ENCODE measurements at places on chromosomes 3 and 15. TPM values are rescaled to one million over a fixed set of nuclear protein-coding genes. Genes with fewer than 3 reads are reported as not detected.

GOLGA6L10 gene
- 2.5 TPM for total RNA-seq

DNA sequence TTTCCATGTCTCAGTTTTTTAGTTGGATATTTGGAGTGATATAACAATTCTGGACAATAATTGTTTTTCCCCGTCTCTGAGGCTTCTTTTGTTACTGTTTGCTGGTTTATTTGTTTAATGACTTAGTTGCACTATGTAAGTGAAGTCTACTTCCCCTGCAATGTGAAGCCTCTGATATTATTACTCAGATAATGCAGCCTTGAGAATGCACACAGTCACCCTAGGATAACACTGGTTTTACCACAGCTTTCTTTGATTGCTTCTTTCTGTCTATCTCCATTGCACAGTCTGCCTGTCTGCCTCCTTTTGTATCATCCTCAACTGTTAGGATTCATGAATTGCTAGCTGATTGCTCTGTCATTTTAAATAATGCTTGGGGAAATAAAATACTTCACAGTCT is 208.7 kb upstream of the ROBO1 start:
- no peak for DNase-seq

GDPGP1 gene
- 6.4 TPM for total RNA-seq

- DNase-seq: peak; percentile 86
Measured at GRCh38 chr3:15647611-15648167, 46.1 kb downstream of the BTD start.

DNA sequence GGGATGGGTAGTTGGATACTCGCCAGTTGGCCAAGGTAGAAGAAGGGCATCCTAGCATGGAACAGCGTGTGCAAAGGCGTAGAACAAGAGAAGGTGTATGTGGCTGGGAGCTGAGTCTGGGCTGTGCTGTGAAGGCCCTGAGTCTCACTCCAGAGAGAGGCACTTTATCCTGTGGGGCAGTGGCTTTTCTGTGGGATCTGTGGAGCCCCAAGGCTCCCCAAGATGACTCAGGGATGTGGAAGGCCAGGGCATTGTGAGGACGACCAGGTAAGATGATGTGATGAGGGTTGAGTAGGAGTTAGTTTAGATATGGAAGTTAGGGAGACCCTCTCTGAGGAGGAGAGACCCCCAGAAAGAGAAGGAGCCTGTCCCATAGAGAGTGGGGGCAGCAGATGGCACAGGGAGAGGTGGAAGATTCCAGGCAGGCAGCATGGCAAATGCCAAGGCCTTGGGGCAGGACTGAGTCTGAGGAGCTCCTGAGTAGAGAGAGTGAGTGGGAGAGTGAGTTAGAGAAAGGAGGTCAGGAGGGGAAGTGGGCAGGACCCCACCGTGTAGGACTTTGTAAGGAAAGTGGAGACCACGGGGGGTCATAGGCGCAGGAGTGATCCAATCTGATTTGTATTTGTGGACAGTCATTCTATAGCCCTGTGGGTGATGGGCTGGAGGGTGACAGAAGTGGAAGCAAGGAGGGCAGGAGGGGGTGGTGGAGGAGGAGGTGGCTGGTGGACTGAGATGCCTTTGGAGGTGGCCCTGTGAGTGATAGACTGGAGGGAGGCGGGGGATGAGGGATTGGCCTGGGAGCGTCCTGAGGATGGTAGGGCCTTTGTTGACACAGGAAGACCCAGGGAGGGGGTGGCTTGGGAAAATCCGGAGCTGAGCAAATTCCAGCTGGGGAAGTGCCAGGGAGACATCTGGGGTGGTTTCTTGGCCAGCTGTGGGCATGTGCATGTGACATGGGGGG is 50.3 kb downstream of the FBLN2 start:
- no peak for DNase-seq

GRCh38 chr3:155281912-155282311 is 11.6 kb downstream of the STRIT1 start:
- no peak for DNase-seq

- no peak for DNase-seq
Measured at GRCh38 chr3:162366166-162366766, 869.7 kb downstream of the OTOL1 start.

GRCh38 chr3:14120111-14120920 is 4.4 kb downstream of the CHCHD4 start:
- DNase-seq: no peak

GOLGA8J gene
- total RNA-seq: 0.38 TPM

DNA sequence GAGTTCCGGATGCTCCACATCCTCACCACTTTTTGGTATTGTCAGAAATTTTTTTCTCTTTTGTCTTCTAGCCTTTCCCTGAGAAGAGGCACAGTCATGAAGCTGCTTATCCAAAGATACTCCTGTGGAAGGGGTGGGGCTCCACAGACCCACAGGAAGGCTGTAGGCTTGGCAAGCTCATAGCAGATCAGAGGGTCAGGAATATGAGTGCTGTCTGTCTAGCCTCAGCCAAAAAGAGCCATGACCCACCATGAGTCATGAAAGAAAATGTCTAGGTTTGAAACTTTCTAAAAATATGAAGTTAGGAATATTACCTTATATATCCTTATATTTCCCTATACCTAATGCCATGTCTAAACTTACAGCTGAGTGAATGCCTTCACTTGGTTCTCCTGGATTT is 118.2 kb upstream of the THBS1 start:
- no peak for DNase-seq

DNA sequence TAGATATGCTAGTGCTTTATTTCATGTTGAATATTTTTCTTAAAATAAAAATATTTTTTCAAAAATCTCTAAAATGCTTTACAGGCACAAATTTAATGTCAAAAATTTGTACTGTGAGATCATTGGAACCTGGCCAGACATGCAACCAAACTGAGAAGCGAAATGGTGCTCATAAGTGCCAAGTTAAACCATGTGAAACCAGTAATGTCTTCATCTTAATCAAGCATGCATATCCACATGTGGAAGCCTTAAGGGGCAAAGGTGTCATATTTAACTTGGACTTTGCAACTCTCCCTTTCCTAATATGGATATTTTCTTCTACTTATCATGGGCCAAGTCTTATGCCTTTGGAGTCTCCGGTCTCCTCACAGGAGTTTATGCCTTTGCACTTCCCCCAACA is 208.9 kb upstream of the COL8A1 start:
- no peak for DNase-seq

- no peak for DNase-seq
Measured at GRCh38 chr15:101669744-101670143, 17.6 kb upstream of the TM2D3 start.

DNA sequence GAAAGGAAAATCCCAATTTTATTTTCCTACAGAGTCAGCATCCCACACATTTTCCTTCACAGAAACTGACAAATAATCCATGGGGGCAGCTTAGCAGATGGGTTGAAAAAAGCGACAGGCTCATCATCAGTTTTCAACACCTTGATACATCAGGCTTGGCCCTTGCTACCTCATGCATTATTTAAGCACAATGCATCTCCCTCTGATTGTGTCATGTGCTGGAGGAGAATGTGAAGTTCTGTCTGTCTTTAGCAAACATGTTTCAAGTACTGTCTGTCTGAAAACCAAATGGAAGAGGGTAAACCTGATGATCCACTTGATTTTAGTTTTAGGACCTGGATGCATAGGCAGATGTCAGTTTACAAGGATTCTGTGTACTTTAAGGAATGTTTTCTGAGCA is 128.6 kb upstream of the ADAMTS9 start:
- DNase-seq: no peak

Data from activated CD8-positive, alpha-beta T cell treated with anti-CD3 and anti-CD28 coated beads for 36 hours (primary cell).